Progenitor cell of endocrine pancreas (in vitro differentiated cells): ENCODE measurements at places on chromosomes 16 and 17.

DNA sequence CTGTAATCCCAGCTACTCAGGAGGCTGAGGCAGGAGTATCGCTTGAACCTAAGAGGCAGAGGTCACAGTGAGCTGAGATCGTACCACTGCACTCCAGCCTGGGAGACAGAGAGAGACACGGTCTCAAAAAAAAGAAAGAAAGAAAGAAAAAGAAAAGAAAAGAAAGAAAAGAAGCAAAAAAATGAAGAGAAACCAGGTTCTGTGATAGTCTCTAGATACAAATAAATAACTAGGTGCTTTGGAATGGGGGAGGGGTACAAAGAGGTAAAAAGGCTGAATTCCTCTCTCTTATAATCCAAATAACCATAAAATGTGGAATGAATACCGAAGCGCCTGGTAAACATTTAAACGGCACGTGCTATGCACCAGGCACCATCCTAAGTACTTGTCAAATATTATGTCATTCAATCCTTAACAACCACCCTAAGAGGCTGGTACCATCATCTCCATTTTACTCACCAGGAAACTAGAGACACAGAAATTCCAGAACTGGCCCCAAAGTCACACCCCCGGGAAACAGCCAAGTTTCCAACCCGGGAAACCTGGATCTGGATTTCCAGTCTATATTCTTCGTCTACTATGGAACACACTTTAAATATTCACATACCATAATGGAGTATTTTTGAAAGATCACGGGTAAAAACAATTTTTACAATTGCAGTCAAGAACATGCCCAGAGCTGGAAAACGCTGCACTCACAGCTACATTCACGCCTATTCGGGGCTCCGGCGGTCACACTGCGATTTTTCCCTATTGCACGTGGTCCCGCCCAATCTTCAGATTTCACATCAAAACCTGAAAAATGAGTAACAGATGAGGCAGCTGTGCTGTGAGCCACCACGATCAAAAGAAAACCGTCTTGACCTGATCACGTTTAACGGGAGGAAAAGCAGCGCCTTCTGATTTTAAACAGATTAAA is 10.5 kb downstream of the NXN start:
- DNase-seq: no peak

GRCh38 chr17:11668618-11669017 is 70.3 kb downstream of the DNAH9 start:
- no peak for DNase-seq

- no peak for DNase-seq
Measured at GRCh38 chr17:68763562-68763961, 162.4 kb upstream of the FAM20A start.

DNA sequence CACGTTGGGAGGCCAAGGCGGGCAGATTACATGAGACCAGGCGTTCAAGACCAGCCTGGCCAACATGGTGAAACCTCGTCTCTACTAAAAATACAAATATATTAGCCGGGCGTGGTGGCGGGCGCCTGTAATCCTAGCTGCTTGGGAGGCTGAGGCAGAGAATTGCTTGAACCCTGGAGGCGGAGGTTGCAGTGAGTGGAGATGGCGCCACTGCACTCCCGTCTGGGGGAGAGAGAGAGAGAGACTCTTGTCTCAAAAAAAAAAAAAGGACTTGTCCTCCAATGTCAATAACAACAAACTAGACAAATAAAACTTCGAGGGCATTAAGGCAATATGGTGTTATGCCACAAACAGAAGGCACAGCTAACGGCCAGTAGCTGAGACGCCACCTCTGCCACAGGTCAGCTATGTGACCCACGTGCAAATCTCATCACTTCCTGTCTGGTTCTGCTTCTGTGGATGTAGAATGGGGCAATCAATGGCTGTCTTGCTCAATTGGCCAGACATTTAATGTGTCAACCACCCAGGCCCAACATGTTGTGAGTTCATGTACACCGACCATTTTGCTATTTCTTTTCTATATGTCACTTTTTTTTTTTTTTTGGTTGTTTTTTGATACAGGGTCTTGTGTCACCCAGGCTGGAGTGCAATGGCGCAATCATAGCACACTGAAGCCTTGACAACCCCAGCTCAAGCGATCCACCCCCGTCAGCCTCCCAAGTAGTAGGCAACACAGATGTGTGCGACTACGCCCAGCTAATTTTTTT is 834 bp upstream of the TXNDC11 start:
- DNase-seq: no peak
